ENCODE measurements at places on chromosomes 5 and 9. TPM values are rescaled to one million over a fixed set of nuclear protein-coding genes. Genes with fewer than 3 reads are reported as not detected.

MTRR gene
- total RNA-seq = 30.6 TPM

PDE8B gene
- under 0.01 TPM for total RNA-seq

GRCh38 chr9:69546265-69546664 lies 125.9 kb downstream of the APBA1 start:
- DNase-seq = peak; percentile 25

DNA sequence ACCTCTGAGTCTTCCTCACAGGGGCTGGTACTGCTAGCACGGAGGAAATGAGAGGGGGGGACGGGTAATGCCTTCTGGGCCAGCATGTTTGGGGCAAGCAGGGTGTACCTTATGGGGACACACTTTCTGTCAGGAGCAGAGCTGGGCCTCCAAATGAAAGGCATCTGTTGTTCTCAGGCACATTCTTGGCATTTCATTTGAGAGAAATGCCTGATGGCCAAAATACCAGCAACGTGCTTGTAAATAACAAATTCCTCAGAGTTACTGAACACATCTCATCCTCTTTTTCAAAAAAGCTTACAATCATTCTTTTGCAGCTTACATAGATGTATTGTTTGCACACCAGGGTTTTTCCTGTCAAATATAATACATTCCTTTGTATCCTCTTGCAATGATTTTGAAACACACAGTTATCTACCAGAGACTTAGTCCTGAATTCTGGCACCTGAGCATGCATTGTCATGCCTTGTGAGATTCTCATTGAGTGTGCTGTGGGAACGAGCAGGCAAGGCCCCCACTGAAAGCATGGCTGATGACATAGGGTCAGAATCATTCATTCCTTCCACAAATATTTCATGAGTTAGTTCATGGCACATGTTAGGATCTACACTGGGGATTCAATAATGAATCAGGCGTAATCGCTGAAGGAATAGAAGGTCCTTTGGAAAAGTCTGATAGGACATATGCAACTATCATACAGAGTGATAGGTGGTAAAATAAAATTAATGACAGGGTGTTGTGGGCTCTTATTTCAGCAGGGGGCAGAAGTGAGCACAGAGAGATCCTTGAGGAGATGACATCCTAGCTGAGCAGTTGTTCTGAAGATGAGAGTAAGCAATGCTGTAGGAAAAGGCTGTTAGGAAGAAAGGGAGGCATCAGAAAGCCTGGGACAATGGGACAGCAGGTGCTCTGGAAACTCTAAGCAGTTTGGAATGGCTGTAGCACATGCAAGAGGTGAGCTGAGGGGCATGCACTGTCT lies 260.9 kb upstream of the TUT7 start:
- DNase-seq = peak; percentile 70

GRCh38 chr5:179343021-179343718 lies 2.1 kb downstream of the ADAMTS2 start:
- no peak for DNase-seq

Data from IMR-90 (cell line).